IPS-NIHi11 (cell line): ENCODE measurements at places on chromosomes 7 and 10.
A peak's percentile ranks its signal among the peaks of the same experiment; 100 is the strongest.

- DNase-seq, result peak; percentile 49
Measured at GRCh38 chr10:80356989-80357850, 639 bp downstream of the DYDC2 start.

DNA sequence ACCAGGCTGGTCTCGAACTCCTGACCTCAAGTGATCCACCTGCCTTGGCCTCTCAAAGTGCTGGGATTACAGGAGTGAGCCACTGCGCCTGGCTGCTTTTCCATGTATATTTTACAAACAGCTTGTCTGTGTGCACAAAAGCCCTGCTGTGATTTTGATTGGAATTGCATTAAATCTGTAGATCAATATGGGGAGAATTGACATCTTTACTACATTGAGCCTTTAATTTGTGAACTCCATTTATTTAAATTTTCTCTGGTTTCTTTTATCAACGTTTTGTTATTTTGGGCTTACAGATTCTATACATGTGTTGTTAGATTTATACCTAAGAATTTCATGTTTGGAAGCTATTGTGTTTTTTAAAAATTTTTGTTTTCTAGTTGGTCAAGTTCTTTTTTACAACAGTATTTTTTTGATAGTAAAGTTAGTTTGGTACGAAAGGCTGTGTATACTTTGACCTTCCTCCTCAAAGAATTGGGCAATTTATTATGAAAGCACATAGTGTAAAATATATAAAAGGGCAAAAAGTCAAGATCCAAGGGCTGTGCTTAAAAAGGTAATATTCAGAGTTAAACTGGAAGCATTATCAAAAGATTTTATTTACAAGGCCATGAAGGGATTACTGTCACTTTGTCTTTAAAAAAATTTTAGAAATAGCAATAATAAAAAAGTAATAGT lies 92.8 kb downstream of the STK31 start:
- DNase-seq, result no peak

- DNase-seq, result no peak
Measured at GRCh38 chr7:33089142-33089541, 20.1 kb downstream of the RP9 start.

DNA sequence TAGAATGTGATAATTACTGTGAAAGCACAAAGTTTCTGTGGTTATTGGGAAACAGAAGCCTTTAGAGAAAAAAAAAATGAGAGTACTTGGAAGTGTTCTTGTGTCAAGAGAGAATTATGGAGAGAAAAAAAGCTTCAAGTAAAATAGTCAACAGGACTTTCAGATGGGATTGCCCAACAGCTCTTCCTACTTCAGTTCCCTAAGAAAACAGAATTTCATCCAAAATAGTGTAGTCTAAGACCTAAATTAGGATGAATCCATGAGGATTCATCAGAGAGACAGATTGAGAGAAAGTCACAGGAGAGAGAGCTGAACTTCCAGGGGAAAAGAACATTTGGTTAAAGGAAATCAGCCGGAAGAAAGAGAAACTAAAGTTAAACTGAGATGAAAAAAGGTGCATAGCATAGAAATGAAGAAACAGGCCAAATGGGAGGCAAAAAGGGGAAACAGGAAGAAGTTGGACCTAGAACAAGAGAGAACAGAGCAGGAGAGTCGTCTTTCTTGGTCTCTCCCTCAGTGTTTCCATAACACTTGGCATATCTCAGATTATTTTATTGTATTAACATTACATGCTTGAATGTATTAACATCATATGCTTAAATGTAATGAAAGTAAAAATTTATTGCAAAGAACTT lies 2.5 kb downstream of the SCIN start:
- no peak for DNase-seq

DNA sequence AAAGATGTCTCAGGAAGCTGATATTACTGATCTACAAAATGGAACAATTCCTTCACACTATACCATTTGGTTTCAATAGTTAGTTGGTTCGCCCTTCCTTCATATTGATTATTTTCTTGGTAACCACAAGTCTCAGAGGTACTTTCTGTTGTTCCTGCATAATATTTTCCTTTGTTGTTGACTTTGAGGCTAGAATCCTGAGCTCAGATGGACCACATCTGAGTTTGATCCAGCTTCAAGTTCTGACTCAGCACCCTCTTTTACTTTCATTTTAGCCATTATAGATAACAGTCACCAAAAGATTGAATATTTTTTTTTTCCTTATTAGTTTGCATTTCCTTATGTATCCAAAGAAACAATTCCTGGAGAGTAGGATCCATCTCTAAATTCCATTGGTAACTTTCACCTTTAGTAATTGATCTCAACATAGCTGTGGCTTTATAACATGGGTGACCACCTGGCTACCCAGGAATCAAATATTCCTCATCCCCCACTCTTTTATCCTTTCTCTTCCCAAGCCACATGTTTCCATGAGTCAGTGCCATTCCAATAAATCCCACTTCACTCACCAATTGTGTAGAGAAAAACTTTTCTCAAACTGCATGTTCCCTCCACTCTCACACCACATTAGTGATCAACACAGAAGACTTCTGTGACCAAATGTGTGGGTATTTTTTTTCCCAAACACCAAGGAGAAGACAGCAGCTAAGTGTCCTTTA lies 9.7 kb upstream of the ABCA13 start:
- no peak for DNase-seq

DNA sequence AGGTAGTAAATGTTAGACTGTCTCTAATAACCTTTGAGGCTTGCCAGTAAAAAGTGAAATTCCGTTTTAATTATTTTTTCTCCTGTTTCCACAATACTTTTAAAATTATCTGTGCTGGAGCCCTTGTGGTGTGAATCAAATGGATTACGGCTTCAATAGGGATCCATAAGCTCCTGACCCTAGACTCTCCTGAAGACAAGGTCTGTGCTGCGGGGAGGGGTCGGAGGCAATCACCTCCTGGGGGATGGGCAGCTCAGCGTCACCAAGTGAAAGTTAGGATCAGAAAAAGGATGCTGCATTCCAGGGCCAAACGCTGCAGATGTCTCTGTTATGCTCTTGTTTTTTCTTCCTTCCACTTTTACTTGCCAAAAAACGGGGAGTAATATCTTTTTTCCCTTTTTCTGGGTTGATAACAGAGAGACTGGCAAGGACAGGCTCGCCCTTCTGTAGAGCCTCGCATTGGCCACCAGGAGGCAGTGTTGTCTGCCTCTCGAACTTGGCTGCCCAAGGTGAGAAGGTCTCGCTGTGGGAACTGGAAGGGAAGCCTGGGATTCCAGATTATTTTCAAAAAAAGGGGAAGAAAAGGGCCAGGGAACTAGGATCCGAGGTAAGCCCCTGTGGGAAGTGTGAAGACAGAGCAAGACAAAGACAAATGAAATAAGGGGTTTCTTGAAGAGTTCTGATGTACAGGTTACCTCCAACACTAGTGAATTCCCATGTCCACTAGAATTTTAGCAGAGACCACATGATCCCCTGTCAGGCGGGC lies 621.9 kb downstream of the ACTR3B start:
- peak; percentile 64 for DNase-seq

DNA sequence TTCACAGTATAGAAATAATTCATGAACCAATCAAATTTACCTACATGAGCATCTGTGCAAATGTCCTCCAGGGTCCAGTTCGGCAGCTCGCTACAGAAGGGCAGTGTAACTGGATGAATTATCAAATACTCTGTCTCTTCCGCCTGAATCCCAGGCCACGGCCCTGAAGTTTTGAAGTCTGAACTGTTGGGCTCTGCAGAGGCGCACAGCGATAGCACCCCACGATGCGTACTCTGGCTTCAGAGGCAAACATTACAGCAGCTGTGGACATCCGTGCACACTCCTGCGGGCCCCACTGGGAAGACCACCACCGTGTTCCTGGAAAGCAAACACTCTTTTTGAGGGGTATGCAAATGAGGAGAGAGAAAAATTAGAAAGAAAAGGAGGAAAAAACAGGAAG lies 259.8 kb upstream of the TCERG1L start:
- DNase-seq, result no peak

DNA sequence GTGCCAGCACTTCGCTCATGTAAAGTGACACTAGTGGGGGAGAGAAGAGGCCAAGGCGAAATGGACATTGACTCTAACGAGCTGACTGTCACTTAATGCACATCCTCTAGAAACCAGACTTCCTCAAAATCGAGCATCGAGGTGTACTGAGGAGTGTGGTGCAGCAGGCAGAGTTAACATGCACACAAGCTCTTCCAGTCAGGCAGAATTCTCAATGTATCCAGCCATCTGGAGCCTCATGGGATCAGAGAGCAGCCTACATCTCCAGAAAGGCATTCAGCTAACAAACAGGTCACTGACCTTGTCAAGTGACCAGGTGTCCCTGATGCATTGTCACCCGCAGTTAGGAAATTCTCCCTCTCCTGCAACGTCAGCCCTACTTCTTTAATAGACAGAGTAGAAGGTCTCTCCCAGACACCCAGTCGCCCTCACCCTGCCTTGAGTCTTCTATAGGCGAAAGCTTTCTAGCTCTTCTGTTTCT lies 259.8 kb upstream of the AOAH start:
- no peak for DNase-seq

DNA sequence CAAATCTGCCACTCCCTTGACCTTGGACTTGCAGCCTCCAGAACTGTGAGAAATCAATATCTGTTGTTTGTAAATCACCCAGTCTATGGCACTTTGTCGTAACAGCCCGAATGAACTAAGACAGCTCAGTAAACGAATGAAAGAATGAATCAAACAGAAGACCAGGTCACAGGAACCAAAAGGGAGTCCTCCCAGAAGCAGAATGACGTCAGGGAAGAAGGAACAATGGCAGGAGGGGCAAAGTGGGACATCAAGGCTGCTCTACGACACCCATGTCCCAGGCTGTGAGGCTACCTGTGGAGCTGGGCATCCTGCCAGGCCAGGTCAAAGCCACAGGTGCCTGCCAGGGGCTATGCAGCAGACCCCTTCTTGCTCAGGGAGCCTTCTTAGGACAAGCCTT lies 267.2 kb upstream of the PFKP start:
- DNase-seq, result no peak

GRCh38 chr7:130149281-130150139 lies 55.7 kb downstream of the TMEM209 start:
- no peak for DNase-seq

- DNase-seq, result no peak
Measured at GRCh38 chr10:70673929-70674559, 1.7 kb downstream of the ADAMTS14 start.

GRCh38 chr10:133260895-133261725 lies 15.6 kb downstream of the ADAM8 start:
- DNase-seq, result peak; percentile 79

DNA sequence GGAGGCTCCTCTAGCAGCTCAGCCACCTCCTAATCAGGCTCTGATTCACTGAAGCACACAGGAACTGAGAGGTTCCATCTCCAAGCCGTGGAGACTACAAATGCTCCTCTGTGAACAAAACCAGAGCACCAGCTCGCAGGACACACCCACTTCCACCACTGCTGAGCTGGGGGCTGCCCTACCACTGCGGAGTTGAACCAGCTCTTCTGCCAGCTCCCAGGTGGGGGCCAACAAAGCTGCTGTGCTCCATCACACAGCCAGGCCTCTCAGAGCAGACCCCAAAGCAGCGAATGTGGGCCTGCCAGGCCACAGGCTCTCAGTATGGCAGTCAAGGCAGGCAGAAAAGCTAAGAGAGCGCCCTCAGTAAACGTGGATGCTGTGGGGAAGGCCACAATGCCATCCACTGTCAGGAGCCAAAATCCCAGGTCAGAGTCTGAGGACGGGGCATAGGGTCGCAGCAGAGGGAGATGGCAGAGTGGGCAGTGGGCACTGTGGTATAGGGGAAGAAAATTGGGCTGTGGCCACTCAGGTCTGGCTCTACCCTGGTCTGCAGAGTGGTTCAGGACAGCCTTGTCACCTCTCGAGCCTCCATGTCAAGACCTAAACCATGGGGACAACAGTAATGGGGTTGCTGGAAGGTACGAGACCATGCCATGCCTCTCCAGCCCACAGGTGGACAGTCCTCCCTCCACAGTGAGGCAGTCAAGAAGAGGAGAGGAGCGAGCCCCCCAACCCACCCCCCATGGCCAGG lies 82.1 kb downstream of the GRID1 start:
- DNase-seq, result no peak

DNA sequence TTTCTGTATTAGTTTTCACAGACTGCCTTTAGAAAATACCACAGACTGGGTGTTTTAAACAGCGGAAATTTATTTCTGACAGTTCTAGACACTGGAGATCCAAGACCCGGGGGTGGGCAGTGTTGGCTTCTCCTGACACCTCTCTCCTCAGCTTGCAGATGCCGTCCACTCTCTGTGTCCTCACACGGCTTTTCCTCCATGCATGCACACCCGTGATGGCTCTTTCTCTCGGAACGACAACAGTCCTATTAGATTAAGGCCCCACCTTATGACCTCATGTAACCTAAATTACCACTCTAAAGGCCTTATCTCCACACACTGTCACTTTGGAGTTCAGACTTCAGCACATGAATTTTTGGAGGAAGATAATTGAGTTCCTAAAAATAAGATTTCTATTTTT lies 142.9 kb upstream of the VWC2 start:
- no peak for DNase-seq

DNA sequence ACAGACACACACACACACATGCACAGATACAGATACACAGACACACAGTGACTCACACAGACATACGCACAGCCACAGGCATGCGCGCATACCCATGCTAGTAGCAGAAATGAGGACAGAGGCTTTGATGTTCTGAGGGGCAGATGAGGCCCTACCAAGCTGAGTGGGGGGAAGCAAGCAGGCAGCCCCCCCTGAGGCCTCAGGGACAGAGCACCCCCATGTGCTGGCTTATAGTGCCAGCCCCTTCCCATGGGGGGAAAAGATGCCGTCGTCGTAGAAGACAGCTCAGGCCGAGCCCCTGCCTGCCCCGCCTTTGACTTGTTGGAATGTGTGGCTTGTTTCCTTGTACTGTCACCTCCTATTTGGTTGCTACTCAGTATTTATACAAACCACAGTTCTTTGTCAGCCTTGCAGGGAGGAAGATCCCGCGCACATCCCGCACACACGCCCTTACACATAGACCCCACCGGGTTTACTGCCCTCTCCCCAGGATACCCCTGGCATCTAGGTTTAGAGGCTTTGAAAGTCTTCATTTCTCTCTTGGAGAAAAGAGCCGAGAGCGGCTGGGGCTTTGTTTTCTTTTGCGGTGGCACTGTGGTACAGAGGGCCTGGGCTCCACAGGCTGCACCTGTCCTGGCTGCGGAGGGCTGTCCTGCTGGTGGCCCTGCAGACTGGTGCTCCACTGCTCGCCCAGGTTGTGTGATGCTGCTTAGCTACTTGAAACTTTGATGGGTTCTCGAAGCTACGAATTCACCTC lies 112.5 kb downstream of the DOCK1 start:
- DNase-seq, result no peak

DNA sequence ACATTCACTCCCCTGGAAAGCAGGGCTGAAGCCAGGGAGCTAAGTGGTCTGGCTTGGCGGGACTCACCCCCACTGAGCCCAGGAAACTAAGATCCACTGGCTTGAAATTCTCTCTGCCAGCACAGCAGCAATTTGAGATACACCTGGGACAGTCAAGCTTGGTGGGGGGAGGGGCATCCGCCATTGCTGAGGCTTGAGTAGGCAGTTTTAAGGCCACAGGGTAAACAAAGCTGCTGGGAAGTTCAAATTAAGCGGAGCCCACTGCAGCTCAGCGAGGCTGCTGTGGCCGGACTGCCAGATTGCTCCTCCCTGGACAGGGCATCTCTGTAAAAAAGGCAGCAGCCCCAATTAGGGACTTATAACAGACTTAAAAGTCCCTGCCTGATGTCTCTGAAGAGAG lies 108.2 kb upstream of the FAM13C start:
- DNase-seq, result no peak

GRCh38 chr7:78178319-78178718 lies 379.7 kb downstream of the PHTF2 start:
- no peak for DNase-seq

GRCh38 chr10:74026428-74027015 lies 28.6 kb downstream of the VCL start:
- DNase-seq, result no peak
